ENCODE measurements at places on chromosomes 2 and 18.

- DNase-seq: no peak
These were observed 948.2 kb downstream of the TSN start for GRCh38 chr2:122703676-122704075.

DNA sequence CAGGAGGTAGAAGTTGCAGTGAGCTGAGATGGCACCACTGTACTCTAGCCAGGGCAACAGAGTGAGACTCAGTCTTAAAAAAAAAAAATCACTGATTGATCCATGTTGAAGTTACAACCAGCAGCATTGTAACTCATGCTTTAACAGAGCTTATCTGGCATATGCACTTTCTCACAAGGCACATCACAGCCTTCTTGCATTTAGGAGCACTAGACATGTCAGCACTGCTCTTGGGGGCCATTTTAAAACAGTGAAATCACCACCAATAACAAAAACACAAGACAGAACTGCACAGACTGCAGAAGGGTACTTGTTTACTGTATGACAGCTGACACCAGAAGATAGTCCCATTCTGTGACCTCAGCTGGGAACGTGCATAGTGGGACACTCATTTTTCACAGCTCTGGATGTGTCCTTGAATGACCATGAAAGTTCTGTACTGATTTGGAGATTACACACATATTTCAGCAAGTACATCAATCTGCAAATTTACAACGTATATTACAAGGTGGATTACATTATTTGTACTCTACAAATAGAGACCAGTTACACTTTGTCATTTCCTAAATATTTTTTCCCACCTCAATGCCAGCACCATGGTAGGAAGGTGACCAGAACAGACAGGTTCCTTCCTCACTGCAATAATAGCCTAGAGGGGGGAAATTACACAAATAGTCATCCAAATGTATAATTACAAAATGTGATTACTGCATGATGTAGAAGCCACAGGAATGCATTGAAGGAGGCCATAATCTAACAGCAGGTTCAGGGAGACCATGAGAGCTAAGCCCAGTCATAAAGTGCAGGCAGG lies 35.1 kb downstream of the CCBE1 start:
- DNase-seq: no peak

GRCh38 chr18:58314284-58314683 lies 270.3 kb downstream of the NEDD4L start:
- DNase-seq: no peak

DNA sequence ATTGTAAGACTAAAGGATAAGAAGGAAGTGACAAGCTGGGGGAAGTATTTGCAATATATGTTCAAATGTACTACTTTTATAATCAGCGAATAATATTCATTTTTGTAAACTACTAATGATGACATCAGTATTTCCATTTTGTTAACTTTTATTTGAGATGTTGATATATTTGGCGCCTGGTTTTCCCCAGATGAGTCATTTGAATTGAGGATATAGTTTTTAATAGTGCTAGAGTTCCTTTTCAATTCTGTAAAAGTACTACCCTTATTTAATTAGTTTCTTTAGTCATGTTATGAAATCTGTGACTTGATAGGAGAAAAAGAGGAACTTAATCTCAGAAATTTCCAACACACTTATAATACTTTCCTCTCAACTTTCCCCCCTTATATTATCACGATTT lies 495.3 kb downstream of the IRS1 start:
- no peak for DNase-seq

DNA sequence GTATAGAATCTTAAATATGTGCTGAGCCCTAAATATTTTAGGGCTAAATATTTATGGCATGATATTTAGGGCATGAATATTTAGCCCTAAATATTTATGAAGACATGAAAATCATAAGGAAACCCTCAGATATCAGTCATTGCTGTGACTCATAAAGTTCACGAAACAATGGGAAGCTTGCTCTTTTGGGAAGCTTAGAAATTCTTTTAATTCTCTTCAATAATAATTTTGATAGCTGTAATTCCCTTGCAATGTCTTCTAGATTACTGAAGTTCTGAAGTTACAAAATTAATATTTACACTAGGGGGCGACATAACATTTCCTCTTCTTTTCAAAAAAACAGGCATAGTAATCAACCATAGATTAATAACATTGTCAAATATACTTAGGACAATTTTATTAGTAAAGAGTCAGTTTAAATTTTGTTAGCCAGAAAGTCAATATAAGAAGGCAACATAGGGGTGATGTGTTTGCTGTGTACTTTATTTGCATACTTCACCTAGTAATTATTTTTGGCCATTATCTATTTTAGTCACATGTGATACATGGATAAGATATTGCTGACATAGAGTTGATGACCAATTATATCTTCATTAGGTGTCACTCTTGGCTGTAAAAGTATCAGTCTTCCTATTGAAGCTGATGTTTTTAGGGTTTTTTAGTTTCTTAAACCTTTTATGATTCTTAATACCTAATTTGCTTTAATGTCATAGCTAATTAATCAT lies 13.2 kb downstream of the ZNF804A start:
- DNase-seq: peak; percentile 5

Measured in midbrain (tissue), 1 donor.